ENCODE measurements at places on chromosomes 5 and 9.

GRCh38 chr5:35331956-35332950 lies 102.0 kb upstream of the PRLR start:
- DNase-seq, result no peak

DNA sequence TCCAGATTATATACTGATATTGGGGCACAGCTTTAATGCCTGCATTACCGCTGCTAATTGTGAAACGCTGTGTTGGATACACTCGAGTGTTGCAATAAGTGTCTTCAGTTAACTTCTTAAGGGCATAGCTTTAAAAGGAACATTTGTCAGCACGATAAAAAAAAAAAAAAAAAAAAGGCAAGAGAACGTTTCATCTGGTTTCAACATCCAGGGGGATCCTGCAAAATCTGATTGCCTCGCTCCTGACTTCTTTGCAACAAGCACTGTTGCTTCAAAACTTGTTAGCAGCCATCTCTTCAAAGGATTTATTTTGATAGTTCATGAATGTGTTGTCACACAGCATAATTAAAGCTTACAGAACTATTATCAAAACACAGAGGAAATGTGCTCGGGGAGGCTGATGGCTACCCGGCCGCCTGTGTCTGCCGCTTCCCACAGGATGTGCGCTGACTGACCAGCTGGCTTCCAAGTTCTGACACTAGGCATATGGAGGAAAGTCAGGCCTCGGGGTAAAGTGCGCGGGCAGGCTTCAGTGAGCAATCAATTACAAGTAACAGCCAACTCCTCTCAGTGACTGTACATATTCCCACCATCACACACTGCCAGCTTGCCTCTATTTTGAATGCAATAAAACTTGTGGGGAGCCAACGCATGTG lies 77.7 kb downstream of the EBF1 start:
- DNase-seq, result peak; percentile 96

GRCh38 chr9:128972956-128973355 lies 25.5 kb downstream of the NUP188 start:
- DNase-seq, result peak; percentile 59

- peak; percentile 26 for DNase-seq
Observed at GRCh38 chr5:163439092-163439425, 1.7 kb downstream of the CCNG1 start.

- DNase-seq, result no peak
Observed at GRCh38 chr5:68369023-68369359, 153.4 kb downstream of the PIK3R1 start.

- DNase-seq, result no peak
Observed at GRCh38 chr9:12860998-12861397, 86.2 kb downstream of the LURAP1L start.

- DNase-seq, result no peak
Observed at GRCh38 chr5:102278231-102278630, 17.9 kb downstream of the SLCO4C1 start.

DNA sequence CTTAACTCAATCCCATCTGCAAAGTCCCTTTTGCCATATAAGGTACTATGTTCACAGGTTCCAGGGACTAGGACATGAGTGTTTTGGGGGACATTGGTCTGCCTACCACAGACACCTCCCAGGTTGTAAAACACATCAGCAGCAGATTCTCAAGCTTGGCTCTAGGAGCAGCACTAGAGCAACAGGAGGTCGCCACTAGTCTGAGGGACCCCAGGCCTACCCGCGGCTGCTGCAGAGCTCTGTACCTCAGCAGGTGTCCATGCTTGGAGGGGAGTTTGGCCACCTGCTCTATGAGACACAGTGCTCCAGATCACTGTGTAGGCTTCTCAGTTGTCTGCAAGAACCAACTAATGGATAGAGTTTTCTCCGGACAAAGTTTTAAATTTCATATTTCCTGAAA lies 262.2 kb upstream of the ARRDC3 start:
- no peak for DNase-seq

GRCh38 chr5:57745700-57746651 lies 263.4 kb upstream of the ACTBL2 start:
- DNase-seq, result no peak

DNA sequence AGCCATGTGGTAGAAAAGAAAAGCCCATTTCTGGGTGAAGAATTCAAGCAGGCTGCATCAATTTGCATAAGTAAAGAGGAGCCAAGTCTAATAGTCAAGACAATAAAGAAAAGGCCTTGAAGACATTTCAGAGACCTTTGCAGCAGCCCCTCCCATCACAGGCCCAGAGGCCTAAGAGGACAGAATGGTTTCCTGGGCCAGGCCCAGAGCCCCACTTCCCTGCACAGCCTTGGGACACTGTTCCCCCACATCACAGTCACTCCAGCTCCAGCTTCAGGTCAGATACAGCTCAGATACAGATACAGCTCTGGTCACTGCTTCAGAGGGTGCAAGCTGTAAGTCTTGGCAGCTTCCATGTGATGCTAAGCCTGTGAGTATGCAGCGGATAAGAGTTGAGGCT lies 29.1 kb downstream of the PLGRKT start:
- DNase-seq, result no peak

- DNase-seq, result no peak
Observed at GRCh38 chr5:122258241-122258640, 53.8 kb upstream of the SNCAIP start.

- no peak for DNase-seq
Observed at GRCh38 chr9:130195638-130196037, 23.4 kb downstream of the NCS1 start.

DNA sequence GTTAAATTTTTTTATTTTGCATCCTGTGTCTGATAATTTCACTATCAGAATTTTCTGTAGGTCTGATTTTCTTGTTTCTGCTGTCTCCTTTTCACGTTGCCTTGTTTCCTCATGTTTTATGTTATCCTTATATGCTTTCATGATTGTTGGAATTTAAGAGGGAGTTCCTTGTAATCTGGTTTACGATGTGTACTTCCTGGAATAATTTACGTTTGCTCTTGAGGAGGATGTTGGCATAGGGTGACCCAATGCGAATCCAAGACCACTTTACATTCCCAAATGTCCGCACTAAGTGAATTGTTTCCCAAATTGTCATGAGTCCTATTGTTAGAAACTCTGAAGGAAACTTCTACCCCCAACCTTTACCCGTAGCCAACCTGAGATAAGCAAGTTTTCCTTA lies 80.3 kb downstream of the ADAMTSL1 start:
- DNase-seq, result no peak

GRCh38 chr5:179314606-179315355 lies 30.5 kb downstream of the ADAMTS2 start:
- DNase-seq, result peak; percentile 64

GRCh38 chr5:171480239-171480638 lies 60.8 kb downstream of the FGF18 start:
- DNase-seq, result no peak

GRCh38 chr5:82156874-82157273 lies 121.3 kb downstream of the RPS23 start:
- no peak for DNase-seq

DNA sequence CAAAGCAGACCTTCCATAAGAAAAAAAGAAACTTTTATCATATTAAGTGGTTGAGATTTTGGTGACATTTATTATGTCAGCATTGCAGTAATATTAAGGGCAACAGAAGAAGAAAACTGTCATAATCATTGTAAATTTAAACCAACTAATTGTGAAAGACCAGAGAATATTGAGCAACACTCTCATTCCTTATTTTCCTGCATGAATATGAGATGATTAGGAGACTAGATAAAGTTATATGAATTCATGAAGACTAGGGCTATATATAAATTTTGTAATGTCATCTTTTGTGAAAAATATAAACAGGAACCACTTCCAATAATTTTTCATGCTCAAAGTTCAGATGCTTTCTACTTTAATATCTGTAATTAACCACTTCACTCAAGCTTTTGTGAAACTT lies 974.5 kb upstream of the CDH10 start:
- DNase-seq, result no peak

DNA sequence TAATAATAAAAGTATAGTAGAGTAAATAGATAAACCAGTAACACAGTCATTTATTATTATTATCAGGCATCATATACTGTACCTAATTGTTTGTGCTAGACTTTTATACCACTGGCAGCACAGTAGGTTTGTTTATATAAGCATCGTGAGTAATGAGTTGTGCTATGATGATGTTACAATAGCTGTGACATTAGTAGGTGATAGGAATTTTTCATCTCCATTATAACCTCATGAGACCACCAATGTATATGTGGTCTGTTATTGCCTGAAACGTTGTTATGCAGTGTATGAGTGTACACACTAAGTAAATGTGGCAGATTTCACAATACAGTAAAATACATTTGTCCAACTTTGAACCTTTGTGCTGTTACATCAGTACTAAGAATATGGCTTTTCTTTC lies 72.7 kb upstream of the SPATA31D4 start:
- no peak for DNase-seq

- DNase-seq, result no peak
Observed at GRCh38 chr5:159497221-159497620, 166.9 kb upstream of the IL12B start.

DNA sequence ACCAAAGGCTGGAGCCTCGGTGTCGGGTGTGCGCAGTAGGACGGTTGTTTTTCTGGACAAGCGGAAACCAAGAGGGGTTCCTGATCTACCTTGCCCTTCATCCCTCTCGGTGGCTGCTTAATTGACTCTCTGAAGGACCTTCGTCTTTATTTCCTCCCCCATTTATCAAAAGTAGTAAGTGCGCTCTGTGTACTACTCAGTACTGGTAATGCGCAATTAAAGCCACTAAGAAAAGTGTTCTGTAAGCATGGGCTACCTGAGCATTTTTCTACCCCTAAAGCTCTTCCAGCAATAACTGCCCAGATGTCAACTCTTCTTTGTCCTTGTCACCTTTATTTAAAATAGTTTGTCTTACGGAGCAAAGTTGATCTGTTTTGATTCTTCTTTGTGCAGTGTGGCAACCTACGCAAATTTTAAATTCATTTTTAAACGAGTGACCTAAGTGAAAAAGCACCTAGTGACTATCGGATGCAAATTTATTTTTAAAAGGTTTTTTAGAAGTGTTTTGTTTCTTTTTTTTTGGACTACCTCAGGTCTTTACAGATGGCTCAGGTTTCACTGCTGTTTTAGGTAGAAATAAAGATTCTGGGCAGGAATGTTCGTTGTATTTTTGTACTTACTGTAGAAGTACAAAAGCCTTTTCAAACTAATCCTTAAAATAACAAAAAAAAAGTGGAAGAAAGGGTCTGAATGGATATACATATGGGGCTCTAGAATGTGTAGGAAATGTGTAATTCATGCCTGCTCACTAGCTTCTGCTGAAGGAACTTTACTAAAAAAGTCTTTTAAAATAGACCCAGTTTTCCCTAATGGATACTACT lies 2.0 kb downstream of the JMY start:
- no peak for DNase-seq

GRCh38 chr9:107905308-107906020 lies 415.9 kb upstream of the KLF4 start:
- DNase-seq, result no peak

- no peak for DNase-seq
Observed at GRCh38 chr5:76331126-76331525, 72.0 kb upstream of the IQGAP2 start.

GRCh38 chr5:80592105-80592504 lies 22.0 kb upstream of the ANKRD34B start:
- DNase-seq, result no peak

DNA sequence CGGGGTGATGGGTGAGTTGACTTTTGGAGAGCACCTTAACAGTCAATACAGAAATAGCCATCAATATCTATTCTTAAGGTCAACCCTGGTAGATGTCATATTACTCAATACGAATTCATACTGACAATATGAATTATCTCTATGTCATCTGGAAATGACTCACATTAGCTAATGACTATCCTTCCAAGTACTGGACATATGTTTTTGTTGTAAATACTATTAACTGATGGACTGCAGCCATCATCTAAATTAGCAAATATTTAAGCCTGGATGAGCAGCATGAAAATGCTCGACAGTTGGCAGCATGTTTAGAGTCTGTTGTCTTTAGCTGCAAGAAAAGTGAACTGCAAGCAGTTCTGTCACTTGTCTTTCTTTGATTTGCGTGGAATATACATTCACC lies 19.6 kb upstream of the ISOC1 start:
- DNase-seq, result peak; percentile 36

- no peak for DNase-seq
Observed at GRCh38 chr5:111299067-111299481, 74.9 kb downstream of the CAMK4 start.

DNA sequence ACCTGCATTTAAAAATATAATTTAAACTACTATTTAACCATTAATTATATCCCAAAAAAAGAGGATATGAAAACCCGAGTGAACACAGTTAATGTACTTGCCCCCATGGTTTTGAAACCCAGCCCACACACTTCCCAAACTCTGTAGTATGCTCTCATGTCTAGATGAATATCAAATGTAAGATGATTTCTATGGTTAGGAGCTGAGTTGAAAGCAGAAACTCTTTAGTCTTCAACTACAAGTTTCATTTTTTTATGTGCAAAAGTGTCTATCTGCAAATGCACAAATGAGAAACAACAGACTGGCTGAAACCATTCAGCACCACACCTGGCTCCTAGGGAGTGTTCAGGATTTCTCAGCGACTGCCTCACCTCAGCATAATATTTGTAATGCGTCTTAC lies 183.3 kb downstream of the SEMA5A start:
- DNase-seq, result no peak

- no peak for DNase-seq
Observed at GRCh38 chr5:176895831-176896230, 3.3 kb downstream of the HK3 start.

- no peak for DNase-seq
Observed at GRCh38 chr5:39016587-39017275, 57.5 kb downstream of the RICTOR start.

- DNase-seq, result no peak
Observed at GRCh38 chr5:56307714-56308333, 74.7 kb upstream of the ANKRD55 start.

DNA sequence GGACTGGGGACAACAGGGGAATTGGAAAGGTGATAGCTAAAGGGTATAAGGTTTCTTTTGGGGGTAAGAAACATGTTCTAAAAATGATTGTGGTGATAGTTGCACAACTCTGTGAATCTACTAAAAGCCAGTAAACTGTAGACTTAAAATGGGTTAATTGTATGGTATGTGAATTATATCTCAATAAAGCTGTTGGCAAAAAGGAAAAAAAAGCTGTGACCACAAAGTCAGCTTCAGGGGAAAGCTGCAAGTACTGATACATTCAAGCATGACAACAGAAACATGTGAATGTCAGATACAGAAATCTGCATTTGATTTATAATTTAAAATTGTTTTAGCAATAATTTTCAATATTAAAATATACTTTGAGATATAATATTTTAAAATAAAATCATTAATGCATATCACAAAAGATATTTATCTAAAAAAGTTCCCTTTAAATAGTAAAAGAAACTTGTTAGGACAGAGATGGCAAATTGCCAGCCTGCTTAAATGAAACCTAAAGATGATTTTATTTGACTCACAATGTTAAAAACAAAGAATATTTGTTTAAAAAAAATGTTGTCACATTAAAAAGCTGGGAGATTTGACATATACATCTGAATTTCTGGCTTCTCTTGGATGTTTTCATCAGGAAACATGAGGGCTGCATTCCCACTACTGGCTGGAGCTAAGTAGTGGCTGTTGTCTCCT lies 66.0 kb downstream of the TBCA start:
- no peak for DNase-seq

- no peak for DNase-seq
Observed at GRCh38 chr5:14447958-14448911, 133.4 kb upstream of the OTULINL start.

GRCh38 chr9:128325629-128326028 lies 3.0 kb downstream of the COQ4 start:
- DNase-seq, result no peak

- no peak for DNase-seq
Observed at GRCh38 chr5:493119-493701, 31.0 kb downstream of the SLC9A3 start.

Measured in MG63 (cell line).